ENCODE measurements at places on chromosomes 2 and 18. TPM values are rescaled to one million over a fixed set of nuclear protein-coding genes. Genes with fewer than 3 reads are reported as not detected.

DNA sequence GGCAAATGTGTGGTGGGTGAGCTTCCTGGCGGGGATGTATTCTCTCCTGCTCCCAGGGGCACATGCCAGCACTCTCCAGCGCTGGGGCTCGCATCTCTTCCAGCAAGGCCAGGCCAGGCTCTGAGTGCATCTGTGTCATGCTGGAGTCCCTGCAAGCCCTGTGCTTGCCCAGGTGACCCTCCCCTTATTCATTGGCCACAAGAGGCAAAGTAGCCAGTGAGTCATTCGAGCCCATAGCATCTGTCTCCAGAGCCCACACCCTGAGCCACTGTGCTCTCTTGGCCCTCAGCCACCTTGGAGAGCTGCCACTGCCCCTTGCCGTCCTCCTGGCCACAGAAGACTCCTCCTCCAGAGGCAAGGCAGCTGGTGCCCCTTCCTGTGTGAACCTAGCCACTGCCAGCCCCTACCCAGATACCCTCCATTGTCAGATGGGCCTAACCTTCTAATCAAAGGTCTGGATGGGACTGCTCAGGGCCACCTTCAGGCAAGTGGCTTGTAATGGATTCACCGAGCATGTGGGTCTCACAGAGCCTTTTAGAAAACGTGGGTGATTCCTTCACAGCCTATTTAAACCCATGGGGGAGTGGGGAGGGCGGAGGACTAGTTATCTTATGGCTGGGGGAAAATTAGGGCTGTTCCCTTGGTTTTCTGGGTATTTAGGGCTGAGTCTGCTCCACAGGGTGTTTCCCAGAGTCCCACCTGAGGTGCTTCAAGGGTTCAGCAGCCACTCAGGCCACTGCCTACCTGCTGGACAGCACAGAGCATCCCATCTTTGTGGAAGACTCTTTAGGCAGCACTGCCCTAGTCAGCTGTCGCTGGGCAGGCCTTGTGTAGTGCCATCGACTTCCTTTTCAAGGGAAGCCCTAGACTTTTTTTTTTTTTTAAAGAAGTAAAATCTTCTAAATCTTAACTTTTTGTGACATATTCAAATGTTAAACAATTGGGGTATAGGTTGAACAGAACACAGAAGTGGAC is 137.4 kb downstream of the ACOXL start:
- no peak for DNase-seq

Gene CPO
- not detected for total RNA-seq

DNA sequence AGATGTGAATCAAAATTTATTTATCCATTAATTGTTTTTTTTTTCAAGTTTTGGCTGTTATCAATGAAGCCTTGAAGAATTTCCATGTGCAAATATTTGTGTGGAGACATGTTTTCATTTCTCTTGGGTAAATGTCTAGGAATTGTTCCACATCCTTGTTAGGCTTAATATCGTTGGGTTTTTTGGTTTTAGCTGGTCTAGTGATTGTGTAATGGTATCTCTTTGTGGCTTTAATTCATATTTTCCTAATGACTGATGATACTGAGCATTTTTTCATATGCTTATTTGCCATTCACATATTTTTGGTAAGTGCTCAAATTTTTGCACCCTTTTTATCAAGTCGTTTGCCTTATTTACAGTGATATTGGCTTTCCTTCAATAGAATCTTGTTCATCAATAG is 250.3 kb upstream of the EPHA4 start:
- DNase-seq: no peak

- DNase-seq: peak; percentile 83
These were observed 737.6 kb downstream of the LRP1B start for GRCh38 chr2:141393214-141393545.

- no peak for DNase-seq
These were observed 96.6 kb upstream of the ALPP start for GRCh38 chr2:232281858-232282507.

DNA sequence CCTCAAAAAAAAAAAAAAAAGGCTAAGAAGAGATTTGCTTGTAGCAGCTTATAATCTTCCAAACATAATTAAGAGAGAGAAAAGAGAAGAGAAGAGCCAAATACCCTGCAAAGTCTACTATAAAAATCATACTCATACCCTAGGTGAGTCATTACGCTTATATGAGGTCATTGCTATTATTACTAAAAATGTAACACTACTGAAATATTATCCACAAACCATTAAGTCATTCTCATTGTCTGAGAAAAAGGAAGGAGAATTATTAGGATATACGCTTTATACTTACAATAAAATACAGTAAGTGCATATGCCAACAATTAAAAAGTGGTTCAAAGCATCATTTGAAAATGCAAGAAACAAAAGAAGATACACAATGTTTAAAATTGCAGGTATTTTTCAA is 66.5 kb downstream of the COLEC12 start:
- no peak for DNase-seq

DNA sequence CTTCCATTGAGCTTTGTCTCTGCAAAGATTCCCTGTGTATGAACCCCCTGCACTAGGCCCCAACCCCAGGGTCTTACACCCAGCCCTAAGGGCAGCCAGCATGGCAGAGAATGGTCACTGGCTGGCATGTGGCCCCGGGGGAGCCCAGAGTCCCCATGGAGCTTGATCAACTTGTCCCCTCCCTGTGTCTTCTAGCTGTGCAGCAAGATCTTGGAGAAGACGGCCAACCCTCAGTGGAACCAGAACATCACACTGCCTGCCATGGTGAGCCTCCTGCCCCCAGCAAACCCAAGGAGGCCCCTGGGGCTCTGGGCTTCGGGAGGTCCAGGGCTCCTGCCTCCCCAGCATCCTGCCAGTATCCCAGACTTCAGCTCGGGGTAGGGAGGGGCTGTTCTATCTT is 81.5 kb downstream of the DYSF start:
- DNase-seq: no peak

- DNase-seq: no peak
These were observed 40.2 kb upstream of the ZNF638 start for GRCh38 chr2:71291398-71291797.

Gene LINC00305
- not detected for total RNA-seq

DNA sequence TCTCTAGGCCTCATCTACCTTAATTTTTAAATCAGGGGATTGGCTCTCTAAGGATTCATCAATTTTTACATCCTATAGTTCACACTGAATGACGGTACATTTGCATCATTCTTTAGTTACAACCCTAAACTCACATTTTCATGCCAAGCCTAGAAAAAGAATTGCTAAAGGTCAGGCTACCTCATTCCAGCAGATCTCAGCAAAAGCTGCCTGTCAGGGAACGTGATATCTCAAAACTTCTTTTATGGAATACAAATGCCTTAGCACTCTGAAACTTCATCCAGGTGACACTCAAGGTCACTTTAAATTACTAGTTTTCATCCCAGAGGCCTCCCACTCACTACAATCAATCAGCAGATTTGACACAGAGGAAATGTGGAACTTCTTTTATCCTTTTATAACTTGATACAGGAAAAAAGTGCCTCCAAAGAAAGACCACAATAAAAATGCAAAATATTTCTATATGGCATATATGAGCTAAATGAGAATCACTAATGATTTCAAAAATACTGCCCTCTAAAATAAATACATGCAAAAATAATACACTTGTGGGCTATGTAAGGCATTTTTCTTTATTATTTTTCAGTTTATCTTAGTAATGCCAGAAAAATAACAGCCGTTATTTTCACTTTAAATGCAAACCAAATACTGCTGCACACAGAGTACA is 91.5 kb downstream of the ARHGEF33 start:
- no peak for DNase-seq

DNA sequence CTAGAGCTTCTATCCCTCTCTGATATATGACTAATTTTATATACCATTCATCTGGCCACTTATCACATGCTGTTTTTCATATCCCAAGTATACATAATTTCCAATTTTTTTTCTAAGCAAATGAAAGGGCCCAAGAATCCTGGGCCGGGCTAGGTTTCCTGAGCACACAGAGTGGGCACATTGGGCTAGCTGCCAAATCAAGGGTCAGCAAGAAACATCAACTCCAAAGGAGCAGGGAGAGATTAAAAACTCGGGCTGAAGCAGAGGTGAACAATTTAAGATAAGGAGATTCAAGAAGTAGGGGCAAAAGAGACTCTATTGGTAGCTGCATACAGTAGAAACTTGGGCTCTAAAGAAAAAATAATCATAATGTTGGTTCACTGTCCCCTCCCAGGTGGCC is 39.0 kb downstream of the OLA1 start:
- DNase-seq: no peak

- no peak for DNase-seq
These were observed 58.1 kb upstream of the TTN start for GRCh38 chr2:178865146-178865936.

- no peak for DNase-seq
These were observed 211.6 kb downstream of the PTH2R start for GRCh38 chr2:208618220-208618619.

Gene DNAJC10
- 116 TPM for total RNA-seq

Gene TTN
- total RNA-seq: under 0.01 TPM

DNA sequence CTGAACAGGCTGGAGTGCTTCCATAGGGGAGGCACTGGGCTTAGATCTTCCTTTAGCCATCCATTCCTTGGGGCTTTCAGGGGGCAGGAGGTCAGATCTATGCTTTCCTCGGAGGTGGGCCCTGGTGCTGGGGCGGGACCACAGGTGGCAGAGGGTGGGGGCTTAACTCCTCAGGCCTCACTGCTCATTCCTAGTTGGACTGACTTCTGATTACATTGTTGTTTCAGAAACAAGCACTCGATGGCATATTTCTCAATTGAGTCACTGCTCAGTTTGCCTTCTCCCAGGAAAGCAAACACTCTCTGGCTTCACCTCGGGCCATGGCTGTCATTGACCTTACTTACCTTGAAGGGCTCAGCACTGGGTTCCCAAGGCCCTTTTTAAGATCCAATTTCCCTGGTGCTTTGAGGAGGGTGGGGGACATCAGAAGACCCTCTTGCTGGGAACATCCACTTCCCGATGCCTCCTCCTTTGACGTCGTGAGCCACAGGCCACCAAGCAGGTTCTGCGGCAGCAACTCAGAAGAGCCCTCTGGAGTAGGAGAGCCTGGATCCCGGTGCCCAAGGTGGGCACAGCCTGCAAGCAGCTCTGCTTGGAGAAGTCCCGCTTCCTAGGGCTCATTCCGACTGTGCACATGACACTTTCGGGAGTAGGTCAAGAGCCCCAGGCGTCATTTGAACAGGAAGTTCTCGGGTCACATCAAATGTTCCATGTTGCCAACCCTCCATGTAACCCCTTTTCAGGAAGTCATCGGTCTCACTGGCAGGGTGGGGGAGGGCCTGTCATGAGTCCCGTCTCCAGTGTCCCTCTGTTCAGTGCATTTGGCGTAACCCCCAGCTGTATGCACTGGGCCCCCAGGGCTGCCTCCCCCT is 40.6 kb downstream of the SDC1 start:
- DNase-seq: peak; percentile 63

Data from fibroblast of villous mesenchyme (primary cell).